ENCODE measurements at places on chromosomes 13 and 19. TPM values are rescaled to one million over a fixed set of nuclear protein-coding genes. Genes with fewer than 3 reads are reported as not detected.

DNA sequence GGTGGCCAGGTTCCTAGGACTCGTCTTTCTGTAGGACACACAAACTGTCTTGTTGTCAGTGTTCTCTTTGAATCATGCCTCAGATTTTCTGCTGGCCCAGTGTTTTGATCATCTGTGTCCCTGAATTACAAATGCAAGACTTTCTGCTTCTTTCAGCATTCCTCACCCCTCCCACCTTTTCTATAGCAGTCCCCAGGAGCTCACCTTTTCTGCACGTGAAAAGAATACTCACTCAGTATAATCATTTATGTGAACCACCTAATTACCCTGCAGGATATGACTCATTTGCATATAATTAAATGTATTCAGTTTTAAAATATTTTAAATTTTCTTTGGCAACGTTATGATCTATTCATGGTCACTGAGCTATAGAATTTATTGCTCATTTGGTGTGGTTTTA lies 389.2 kb downstream of the ITGBL1 start:
- no peak for DNase-seq

GRCh38 chr13:97976610-97977521 lies 23.4 kb downstream of the IPO5 start:
- DNase-seq, result no peak

DNA sequence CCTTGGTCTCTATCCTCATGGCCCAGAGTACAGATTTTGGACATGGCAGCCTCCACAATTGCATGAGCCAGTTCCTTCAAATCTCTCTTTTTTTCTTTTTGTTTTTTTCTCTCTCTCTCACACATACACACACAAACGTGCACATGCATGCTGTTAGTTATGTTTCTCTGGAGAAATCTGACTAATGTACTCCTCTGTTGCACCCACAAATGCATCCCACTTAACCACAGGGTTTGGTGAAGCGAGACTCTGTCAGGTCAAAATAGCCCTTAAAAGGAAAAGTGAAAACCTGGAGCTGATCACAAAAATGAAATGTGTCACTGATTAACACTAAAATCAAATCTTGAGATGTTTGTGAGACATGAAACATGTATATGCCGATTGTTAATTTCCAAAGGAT lies 374.6 kb upstream of the ARGLU1 start:
- no peak for DNase-seq

Gene GARIN5A
- total RNA-seq, result 1.1 TPM

Gene ACTMAP
- 9.2 TPM for total RNA-seq

Measured in cardiac septum (tissue), 1 donor.